ENCODE measurements at places on chromosomes 5 and 9.

DNA sequence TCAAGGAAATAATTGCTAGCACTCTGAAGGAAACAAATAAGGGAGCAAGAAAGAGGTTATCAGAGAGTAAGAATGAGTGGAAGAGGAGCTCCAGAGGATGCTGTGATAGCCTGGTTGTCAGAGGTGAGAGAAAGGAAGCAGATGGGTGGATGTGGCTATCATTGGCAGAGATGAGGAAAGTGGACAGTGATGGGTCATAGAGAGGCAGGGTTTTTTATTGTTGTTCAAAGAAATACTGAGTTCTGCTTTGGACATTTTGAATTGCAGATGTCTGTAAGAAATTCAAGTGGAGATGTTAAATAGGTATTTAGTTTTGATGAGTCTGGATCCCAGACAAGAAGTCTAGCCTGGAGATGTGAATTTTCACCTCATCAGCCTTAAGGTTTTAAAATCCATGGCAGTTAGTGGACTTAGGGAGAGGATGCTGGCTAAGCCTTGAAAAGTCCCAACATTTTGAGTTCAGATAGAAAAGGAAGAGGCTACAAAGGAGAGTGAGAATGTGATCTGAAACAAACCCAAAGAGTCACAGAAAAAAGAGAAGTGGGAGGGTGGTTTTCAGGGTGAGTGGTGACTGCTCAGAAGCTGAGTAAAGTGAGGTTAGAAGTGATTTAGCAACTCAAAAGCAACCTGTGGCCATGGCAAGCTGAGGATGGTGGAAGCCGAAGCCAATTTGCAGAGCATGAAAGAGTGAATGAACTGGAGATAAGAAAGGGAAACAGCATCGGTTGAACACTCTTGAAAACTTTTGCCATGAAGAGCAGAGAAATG is 50.4 kb downstream of the PPIC start:
- DNase-seq: no peak

DNA sequence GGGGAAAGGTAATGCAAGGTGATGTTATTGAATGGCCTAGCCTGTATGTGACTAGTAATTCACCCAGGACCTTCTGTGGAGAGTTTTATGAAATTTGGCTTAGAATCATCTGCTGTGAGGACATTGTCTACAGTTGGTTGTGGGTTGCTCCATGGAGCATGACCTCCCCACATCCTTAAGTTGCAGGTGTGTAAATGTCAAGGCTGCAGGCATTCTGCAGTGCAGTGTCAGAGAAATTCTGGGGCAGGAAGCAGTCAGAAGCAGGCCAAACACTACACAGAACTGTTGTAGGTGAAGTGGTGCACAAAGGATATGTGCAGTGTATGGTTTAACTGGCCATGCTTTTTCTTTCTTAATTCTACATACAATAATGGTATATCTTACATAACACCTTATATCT is 588.3 kb downstream of the EBF1 start:
- no peak for DNase-seq

DNA sequence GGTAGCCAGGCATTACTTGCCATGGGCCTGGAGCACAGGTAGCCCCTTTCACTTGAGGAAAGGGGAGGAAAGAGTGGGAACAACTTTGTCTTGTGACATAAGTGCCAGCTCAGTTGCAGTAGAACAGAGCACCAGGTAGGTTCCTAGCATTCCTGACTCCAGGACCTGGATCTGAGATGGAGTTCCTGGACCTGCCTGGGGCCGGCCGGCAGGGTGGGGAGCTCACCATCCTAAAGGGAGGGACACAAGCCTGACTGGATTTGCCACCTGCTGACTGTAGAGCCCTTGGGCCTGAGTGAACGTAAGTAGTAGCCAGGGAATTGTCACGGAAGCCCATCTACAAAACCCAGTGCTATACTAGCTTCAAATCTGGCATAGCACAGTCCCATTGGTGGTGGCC is 653.3 kb upstream of the CDH6 start:
- no peak for DNase-seq

DNA sequence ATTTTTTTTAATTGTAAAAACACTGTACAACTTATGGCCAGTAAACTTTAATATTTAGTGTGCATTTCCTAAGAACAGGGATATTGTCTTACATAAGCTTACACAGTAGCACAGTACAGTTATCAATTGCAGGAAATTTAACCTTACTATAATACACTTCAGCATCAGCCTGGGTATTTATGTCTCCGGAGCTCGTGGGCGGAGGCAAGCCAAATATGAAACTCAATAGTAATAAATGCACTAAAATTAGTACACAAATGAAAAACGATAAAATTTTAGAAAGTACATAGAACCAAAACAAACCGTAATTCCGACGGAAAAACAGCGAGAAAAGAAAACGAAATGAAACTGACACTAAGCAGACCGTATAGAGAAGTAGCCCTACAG is 91.2 kb downstream of the ANXA2R start:
- DNase-seq: no peak

GRCh38 chr9:116786737-116787136 is 99.6 kb downstream of the TRIM32 start:
- no peak for DNase-seq

- no peak for DNase-seq
These were observed 444.3 kb downstream of the ENC1 start for GRCh38 chr5:74196233-74196632.

- no peak for DNase-seq
These were observed 1830.1 kb upstream of the NUDT12 start for GRCh38 chr5:105392710-105393149.

DNA sequence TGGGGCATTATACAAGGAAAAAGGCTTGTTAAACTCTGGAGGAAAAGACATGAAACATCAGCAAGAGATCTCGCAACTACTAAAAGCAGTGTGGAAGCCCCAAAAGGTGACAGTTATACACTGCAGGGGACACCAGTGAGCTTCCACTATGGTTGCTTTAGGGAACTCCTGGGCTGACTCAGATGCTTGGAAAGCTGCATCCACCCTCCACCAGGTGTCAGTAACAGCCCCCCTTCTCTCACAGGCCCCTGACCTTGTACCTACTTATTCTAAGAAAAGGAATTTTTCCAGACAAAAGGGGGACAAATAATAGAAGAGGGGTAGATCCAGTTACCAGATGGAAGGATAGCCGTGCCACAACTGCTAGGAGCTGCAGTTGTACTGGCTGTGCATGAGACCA is 154.4 kb upstream of the COX7C start:
- no peak for DNase-seq

DNA sequence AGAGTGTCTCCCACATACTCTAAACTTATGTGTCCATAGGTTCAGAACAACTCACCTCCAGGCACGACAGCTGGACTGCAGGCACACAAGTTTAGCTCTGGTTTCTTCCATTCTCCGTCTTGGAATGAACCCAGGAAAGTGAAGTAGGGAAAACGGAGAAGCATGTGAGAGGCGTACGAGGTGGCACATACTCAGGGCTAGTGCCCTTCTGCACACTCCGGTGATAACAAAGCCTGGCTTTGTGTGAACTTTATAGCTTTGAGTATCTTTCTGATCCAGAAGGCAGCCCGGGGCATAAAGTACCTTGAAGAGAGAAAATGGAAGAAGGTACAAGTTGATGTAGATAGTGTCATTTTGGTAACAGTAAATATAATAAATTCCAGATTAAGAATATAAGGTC is 11.1 kb upstream of the HTR4 start:
- DNase-seq: no peak

GRCh38 chr5:134642931-134643530 is 5.6 kb upstream of the SEC24A start:
- DNase-seq: peak; percentile 72

DNA sequence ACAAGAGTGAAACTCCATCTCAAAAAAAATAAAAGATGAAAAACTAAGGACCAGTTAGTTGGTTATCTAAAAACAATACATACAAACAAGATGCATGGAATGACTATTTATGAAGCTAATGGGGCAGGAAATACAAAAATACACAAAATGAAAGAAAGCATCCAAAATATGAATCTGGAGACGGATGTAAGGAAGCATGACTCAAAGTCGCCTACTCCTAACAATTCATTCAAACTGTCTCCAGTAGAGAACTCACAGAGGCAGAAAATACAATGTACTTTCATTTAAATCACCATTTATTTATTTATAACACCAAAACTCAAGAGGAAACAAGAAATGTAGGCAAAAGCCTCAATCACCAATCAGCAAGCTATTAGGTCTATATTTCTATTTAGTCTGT is 68.4 kb downstream of the SCAI start:
- DNase-seq: peak; percentile 17

GRCh38 chr5:96868603-96869371 is 7.5 kb upstream of the ERAP2 start:
- DNase-seq: peak; percentile 77

Data from AG10803 (cell line).